ENCODE measurements at places on chromosomes 3 and 15.

GRCh38 chr15:68407886-68408881, 23.8 kb downstream of the ITGA11 start:
- DNase-seq = no peak

DNA sequence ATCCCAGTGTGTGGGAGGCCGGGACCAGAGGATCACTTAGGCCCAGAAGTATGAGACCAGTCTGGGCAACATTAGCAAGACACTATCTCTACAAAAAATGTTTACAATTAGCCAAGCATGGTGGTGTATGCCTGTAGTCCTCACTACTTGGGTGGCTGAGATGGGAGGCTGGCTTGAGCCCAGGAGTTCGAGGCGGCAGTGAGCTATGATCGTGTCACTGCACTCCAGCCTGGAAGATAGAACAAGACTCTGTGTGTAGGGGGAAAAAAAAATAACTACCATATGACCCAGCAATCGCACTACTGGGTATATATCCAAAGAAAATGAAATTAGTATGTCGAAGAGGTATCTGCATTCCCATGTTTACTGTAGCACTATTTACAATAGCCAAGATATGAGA, 22.6 kb downstream of the RYK start:
- no peak for DNase-seq

DNA sequence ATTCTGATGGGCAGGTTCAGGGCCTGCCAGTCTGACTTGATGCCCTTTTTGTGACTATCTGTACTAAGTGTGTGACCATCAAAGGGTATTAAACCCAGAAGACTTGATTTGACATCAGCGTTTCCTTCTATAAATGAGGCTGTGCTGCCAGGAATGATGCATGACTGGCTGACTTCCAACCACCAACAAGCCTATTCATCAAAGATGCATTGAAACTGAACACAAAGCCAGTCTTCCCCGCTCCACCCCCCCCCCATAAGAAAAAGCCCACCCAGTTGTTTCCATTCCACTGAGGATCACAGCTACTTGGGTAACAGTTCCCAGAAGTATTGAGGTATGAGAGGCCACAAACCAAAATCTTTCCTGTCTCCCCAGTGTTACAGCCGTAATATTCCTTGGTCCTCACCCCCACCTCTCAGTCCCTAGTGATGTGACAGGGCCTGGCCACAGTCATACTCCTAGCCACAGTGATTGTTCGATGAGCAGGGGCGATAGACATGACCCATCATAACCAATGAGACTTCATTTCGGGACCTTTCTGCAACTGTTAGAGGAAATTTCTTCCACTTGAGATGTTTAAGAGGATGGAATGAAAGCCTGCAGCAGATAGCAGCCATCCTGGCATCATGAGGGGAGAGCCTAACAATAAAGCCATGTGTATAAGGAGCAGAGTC, 22.6 kb downstream of the SH3BP5 start:
- DNase-seq = no peak

DNA sequence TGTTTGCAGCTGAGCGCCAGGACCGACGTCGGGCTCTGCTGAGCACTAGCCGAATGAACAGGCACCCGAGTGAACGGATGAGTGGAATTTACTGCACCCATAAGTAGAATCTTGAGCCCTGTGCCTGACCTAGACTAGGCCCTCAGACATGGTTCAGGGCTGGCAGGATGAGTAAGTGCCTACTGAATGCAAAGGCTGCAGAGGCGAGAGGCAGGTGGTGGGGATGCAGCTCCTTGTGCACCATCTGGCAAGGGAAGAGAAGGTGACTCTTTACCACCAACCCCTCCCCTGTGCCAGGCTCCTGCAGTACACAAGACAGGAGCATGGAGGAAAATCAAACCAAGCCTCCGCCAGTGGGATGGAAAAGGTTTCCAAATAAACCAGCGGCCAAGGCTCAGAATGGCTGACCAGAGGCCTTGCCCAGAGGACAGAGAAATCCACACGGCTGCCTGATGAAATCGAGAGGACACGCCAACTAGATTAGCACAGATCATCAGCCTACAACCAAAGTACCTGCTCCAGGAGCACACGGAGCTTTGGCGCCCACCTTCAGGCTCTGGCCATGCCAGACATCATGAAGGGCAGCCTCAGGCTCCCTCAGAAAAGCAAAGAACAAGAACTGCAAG, 141.7 kb upstream of the IQSEC1 start:
- no peak for DNase-seq

DNA sequence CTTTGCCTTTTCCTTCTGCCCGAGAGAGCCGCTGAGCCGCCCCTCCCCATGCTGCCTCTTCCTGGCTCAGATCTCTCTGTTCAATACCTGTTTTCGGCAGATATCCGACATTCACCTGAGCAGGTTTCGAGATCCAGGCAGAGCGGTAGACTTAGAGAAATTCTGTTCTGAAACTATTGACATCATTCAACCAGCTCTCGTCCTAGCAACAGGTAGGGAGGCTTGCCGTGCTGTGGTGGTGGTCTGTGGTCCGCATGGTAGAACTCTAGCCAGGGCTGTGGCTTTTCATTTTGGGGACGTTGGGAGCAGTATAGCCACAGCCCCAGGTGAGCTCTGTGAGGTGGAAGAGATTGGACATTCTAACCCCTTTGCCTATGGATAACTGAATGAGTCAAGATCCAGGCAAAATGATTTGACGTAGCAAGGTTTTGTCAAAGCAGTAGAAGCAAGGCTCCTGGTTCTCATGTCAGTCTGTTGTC, 810 bp downstream of the TMEM62 start:
- no peak for DNase-seq

GRCh38 chr3:7254251-7254650, 393.3 kb downstream of the GRM7 start:
- no peak for DNase-seq

DNA sequence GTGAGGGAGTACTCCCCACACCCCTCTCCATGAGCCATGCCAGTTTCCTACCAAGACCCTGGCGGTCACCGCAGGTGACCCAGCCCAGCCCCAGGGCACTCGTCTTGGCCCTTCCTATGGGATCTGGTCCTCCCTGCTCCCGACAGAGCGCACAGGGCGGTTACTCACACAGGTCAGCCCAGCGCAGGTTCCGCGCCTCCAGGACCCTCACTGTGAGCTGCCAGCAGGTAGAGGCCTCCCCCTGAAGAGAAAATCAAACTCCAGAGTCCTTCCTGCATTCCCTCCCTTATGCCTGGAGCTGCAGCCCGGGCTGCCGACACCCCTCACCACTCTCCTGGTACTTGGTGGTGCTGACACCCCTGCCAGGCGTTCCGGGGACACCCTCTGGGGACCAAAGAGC, 6.9 kb downstream of the PLA2G4D start:
- DNase-seq = no peak

GRCh38 chr3:40382617-40382979, 4.4 kb upstream of the ENTPD3 start:
- no peak for DNase-seq

DNA sequence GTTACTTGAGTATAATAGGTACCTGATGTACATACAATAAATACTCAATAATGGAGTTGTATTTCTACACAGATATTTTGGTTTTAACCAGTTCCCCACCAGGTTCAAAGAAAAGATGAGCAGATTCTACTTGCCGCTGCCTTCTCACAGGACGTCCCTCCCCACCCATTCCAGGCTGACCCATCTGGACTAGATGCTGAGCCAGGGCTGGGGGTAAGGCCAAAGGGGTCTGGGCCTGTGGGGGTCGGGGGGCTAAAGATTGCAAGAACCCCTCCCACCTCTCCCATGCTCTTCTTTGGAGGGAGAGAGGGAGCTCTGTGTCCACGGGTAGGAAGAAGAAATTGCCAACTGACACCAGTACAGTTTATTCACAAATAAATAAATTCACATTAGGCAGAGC, 1.5 kb downstream of the MESP1 start:
- DNase-seq = no peak

GRCh38 chr3:119810018-119810435, 28.1 kb downstream of the NR1I2 start:
- peak; percentile 17 for DNase-seq

GRCh38 chr3:105532251-105532650, 165.5 kb downstream of the ALCAM start:
- DNase-seq = no peak

- no peak for DNase-seq
These were observed 27.9 kb downstream of the FBN1 start for GRCh38 chr15:48617619-48618018.

- DNase-seq = no peak
These were observed 16.0 kb downstream of the C15orf62 start for GRCh38 chr15:40785814-40786213.

DNA sequence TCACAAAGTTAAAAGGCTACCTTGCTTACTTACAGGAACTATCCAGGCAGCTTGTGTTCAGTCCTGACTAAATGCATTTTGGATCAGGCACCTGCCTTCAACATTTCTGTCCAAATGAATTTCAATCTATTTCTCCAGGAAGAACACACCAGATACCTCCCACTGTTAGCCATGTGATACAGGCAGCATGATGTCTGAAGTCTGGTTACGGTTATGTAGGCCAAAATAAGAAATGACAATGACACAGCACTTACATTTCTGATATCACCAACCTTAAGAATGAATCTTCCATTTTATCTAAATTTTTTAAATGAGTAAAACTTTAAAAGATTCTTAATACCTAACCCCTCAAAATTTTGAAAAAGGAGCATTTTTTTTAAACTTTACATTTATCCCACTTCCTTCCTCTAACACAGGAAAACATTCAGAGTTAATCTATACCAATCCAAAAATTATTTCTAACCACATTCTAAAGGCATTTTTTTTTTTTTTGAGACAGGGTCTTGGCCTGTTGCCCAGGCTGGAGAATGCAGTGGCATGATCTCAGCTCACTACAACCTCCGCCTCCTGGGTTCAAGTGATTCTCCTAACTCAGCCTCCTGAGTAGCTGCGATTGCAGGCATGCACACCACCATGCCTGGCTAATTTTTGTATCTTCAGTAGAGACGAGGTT, at the start of gene MAP4:
MAP4 (minus strand) TSS at position 116 of the 673 bp plus-strand sequence. CDS start 17,556 bp downstream, outside the sequence.
- no peak for DNase-seq

GRCh38 chr15:70741677-70742293, 21.6 kb downstream of the UACA start:
- no peak for DNase-seq

- DNase-seq = no peak
These were observed 60.6 kb upstream of the SAMMSON start for GRCh38 chr3:69938931-69939330.

GRCh38 chr3:177089110-177089509, 108.2 kb downstream of the TBL1XR1 start:
- DNase-seq = no peak

DNA sequence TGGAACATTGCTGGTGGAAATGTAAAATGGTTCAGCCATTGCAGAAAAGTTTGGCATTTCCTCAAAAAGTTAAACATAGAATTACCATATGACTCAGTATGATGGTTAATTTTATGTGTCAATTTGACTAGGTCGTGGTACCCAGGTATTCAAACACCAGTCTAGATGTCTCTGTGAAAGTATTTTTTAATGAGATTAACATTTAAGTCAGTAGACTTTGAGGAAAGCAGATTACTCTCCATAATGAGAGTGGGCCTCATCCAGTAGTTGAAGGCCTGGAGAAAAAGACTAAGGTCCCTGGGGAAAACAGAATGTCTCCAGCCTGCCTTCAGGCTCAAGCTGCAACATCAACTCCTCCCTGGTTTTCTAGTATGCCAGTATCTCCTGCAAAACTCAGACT, 42.3 kb upstream of the TMEM87A start:
- DNase-seq = no peak

- no peak for DNase-seq
These were observed 26.3 kb downstream of the GABRR3 start for GRCh38 chr3:98008855-98009254.

DNA sequence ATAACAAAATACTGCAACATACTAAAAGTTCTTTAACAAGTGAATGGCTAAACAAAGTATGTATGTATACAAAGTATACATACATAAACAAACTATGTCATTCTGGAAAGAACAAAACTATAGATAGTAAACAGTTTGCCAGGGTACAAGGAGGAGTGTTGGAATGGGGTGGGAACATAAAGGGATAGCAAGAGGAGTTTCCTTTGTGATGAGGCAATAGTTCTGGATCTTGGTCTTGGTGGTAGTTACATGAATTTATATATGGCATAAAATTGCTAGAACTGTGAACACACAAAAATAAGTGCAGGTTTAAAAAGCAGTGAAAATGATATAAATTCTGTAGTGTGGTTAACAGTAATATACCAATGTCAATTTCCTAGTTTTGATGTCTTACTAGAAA, 22.0 kb downstream of the ZNF148 start:
- DNase-seq = no peak

DNA sequence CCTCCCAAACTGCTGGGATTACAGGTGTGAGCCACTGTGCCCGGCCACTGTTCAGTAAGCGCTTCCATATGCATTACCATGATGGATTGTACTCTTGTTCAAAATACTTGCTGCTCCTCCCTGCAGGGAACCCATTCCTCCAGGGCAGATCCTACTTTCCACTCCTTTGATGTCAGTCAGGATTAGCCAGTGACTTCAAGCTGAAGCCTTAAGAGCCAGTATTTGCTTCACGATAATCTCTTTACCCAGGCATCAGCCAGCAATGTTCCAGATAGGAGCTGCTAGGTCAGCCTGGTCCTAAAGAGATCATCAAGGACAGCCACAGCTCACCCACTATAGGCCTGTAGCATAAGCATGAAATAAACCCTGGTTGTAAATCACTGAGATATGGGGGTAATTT, 96.5 kb upstream of the UBE2E2 start:
- DNase-seq = no peak

GRCh38 chr3:108006881-108007331, 83.9 kb downstream of the CD47 start:
- no peak for DNase-seq

DNA sequence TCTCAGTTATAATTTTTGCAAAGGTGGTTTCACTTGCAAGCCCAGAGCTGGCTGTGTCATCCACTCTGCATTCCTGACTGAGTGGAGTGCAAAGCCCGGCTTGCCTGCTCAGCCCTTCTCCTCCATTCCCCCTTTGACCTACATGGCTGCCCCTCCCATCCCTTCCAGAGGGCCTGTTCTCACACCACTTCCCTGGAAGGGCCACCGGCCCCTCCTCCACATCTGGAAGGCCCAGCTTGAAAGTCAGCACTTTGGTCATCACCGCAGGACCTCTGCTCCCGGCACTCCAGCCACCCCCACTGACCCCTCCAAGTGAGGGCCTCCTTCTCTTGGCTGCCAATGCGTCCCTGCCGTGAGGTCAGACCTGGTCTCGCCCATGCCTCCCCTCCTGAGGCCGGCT, 74.1 kb upstream of the RNF7 start:
- no peak for DNase-seq

GRCh38 chr3:38154033-38154494, 11.3 kb upstream of the OXSR1 start:
- no peak for DNase-seq

DNA sequence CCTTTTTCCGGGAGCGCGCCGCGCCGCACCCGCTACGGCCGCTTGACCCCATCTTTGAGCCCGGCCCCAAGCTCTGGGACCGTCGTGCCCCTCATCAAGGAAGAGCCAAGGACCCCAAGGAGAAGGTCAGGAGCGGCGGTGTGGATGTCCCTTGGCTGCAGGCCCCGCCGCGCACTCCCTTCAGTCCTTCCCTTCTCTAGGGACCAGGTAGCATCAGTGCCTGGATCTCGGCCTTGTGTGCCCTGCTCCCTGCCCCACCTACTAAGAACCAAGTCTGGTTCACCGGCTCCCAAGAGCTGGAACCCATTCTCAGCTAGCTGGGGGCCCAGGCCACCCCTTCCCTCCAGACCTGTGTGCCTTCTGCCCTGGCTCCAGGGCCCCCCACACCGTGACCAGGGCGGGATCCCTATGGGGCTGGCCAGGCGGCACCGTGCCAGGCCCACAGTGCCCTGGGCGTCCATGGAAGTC, 69.3 kb upstream of the CGNL1 start:
- DNase-seq = no peak
